Stimulated activated CD4-positive, alpha-beta T cell treated with anti-CD3 and anti-CD28 coated beads, Interleukin-1b, Interleukin-23, amount 100 ng/mL, for 1 hour (primary cell): ENCODE measurements at places on chromosomes 12 and 14.

- no peak for DNase-seq
Measured at GRCh38 chr12:96623656-96624217, 134.4 kb downstream of the CFAP54 start.

GRCh38 chr12:44847888-44848702 is 28.0 kb downstream of the NELL2 start:
- DNase-seq = peak; percentile 33

- DNase-seq = no peak
Measured at GRCh38 chr12:15525441-15525840, 203.1 kb downstream of the PTPRO start.

DNA sequence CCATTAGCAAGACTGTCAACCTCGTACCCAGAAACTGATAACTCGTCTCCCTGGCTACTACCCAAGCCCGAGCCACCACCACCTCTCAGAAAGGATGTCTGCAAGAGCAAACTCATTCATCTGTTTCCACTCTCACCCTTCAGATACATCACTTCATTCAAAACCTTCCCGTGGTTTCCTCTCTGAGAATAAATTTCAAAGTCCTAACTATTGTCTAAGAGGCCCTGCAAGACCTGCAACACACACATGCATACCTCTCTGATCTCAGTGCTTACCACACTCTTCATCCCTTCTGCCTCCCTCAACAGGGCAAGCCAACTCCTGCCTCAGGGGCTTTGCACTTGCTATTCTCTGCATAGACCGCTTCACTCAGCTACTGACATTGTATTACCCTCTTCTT is 40.6 kb downstream of the PPP1R13B start:
- no peak for DNase-seq

DNA sequence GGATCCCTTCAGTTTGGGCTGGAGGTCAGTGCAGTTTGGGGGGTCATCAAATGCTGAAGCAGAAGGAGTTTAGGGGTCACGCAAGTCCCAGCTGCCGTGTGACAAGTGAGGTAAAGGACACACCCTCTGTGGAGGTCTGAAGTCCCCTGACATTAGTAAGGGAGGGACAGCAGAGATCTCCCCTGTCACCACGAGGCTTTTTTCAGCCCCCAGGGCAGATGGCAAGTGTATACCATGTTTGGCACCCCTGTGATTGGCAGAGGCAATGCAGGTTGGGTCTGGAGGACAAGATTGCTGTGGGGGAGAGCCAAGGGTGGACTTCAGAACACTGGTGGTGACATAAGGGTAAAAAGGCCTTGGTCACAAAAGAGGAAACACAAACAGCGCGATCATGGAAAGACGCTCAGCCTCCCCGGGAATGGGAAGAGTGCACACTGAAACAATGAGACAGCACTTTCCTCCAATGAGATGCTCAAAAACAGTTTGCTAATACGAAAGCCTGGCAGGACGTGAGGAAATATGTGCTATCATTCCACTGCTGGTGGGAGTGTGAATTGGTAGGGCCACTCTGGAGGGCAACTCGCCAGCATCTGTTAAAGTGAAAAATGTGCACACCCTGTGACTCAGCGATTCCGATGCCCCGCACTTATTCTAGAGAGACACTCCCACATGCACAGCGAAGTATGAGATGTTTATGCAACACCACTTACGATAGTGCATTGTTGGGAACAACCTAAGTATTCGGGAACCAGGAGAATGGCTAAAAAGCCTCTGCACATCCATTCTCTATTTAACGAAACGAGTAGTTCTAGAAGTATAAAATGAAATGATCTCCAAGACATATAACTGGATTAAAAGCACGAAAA is 14.4 kb upstream of the CD27 start:
- DNase-seq = no peak

GRCh38 chr12:13288937-13289652 is 92.6 kb downstream of the EMP1 start:
- no peak for DNase-seq

DNA sequence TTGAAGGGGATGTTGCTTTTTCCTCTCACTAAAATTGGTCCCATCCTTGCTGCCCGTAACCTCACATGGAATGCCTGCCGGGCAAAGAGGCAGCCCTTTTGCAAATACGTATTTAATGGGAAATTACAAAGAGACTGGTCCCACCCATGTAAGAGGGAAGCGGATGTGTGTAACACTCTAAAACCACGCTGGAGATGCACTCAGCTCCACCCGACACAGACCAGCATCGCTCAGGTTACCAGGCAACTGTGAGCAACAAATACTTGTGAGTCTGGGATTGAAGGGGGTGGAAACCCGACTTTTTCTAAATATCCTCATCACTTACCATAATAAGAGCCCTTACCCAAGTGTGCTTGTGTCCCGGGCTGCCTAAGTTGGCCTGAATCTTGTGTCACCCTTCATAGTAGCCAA is 47.7 kb downstream of the ELK3 start:
- no peak for DNase-seq

GRCh38 chr12:125744201-125744600 is 679.0 kb downstream of the AACS start:
- no peak for DNase-seq

- no peak for DNase-seq
Measured at GRCh38 chr14:32939254-32940065, 781 bp downstream of the NPAS3 start.

- no peak for DNase-seq
Measured at GRCh38 chr12:110844551-110845338, 2.0 kb upstream of the CCDC63 start.

- no peak for DNase-seq
Measured at GRCh38 chr12:122094735-122095631, 16.4 kb downstream of the MLXIP start.

DNA sequence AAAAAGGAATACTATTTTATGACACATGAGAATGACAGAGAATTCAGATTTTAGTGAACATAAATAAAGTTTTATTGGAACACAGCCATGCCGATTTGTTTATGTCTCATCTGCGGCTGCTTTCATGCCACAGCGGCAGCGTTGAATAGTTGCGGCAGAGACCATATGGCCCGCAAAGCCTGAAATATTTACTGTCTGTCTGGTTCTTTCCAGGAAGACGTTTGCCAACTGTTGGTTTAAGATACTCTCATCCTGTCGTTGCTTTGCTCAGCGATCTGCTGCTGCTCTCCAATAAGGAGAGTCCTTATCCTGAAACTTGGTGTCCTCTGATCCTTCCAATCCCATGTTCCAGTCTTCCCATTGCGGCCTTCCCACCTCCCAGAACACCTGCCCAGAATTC is 89.9 kb downstream of the SLC24A4 start:
- no peak for DNase-seq

DNA sequence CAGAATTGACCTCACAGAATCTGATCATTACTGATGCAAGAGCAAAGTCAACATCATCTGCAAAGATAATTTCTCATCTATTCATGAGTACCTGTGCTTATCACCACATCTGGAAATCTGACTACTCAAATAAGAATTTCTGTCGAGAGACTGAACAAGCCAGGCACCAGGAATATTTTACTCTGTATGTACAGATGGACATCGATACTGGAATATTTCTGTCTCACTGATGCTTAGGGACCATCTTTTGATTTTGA is 105.2 kb downstream of the BICD1 start:
- DNase-seq = no peak

- DNase-seq = no peak
Measured at GRCh38 chr12:117968151-117968789, 520 bp downstream of the KSR2 start.

GRCh38 chr14:87217023-87217422 is 776.0 kb downstream of the GALC start:
- DNase-seq = no peak

DNA sequence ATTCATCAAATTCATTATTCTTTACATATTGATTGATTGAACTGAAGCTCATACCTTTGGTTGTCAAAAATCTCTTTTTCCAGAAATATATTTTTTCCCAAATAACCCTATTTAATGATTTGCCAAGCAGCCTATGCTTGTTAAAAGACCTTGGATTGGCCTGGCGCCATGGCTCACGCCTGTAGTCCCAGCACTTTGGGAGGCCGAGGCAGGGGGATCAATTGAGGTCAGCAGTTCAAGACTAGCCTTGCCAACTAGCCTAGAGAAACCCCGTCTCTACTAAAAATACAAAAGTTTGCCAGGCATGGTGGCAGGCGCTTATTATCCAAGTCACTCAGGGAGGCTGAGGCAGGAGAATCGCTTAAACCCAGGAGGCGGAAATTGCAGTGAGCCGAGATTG is 165.1 kb upstream of the MGAT4C start:
- no peak for DNase-seq

- no peak for DNase-seq
Measured at GRCh38 chr14:52329678-52330369, 15.7 kb downstream of the PTGER2 start.

GRCh38 chr14:78455896-78456435 is 285.8 kb downstream of the NRXN3 start:
- DNase-seq = no peak

DNA sequence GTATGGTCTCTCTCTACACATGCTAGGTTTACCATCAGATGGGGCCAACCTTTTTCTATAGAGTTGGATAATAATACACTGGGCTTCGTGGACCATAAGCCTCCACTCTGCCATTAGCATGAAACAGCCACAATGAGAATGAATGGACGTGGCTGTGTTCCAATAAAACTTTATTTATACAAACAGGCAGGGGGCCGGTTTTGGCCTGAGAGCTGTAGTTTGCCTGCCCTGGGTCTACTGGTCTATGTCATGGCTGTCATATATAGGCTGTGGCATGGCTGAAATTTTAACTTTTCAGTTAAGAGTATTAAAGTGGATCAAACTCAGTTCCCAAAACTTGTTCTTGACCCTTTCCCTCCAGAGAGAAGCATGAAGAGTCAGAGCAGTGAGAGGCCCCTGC is 120.3 kb upstream of the MYL2 start:
- no peak for DNase-seq

DNA sequence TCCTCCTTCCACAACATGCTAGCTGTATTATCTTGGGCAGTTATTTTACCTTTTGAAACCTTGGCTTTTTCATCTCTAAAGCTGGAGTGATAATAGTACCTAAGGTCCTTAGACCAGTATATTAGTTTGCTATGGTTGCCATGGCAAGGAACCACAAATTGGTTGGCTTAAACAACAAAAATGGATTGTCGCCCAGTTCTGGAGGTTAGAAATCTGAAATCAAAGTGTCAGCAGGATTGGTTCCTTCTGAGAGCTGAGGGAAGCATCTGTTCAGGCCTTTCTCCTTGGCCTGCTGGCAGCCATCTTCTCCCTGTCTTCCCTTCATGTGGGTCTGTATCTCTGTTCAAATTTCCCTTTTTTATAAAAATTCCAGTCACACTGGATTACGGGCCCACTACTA is 55.5 kb upstream of the SLC35F4 start:
- no peak for DNase-seq

DNA sequence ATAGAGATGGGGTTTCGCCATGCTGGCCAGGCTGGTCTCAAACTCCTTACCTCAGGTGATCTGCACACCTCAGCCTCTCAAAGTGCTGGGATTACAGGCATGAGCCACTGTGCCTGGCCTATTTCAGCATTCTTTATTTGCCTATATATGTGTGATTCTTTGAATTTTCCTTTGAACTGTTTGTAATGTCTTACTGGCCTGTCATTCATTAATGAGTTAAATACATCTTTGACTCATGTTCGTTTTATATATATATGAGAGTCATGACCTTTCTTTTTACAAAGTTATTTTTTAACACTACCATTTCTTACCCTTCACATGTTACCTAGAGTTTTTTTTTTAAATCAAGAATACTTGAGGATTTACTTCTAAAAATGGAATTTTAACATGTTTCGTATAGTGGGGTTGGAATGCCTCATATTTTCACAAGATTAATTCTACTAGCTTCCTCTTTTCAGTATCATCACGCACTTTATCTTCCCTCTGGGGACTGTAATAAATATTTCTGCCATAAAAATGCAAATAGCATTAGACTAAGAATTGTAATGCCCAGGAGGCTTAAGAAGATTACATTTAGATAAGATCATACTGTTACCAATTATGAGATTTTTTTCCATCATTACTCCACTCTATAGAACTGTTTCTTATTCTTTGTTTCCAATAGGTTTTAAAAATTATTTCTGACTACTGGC is 66.7 kb downstream of the NTN4 start:
- DNase-seq = no peak

DNA sequence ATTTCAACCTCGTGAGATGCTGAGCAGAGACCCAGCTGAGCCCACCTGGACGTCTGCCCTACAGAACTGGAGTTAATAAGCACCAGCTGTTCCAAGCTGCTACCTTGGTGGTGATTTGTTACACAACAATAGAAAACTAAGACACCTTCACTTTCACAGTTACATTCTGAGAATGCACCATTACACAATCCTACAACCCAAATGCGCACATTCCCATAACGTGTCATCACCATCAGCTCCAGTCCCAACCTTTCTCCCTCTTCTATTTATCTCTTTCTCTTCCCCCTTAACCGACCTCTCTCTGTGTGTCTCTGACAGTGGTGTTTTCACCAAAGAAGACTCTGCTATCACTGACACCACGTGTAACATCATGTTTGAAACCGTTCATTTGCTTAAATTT is 91.9 kb downstream of the TMEM132D start:
- DNase-seq = no peak

GRCh38 chr12:6080149-6081045 is 44.1 kb downstream of the VWF start:
- DNase-seq = no peak

DNA sequence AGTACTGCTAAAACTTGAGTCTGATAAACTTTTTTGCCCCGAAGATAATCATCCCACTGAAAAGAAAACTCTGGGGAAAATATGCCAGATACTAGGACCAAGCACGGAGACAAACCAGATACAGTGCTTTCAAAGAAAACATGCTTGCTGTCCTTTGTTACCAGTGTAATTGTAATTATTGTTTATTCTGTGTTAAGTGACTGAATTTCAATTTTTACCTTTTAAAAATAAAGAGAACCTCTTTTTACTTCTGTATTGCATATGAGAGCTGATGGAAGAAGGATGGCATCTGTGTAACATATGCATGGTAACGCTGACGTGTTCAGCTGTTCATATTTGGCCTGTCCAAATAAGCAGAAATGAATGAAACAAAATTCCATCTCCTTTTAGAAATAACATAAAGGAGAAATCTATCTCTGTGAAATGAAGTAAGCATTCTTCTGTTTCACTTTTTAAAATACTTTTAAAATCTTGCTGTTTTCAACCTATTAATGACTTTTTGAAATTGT is 22.5 kb downstream of the SLC35E3 start:
- DNase-seq = no peak

GRCh38 chr14:89384023-89384422 is 33.0 kb downstream of the FOXN3 start:
- no peak for DNase-seq

DNA sequence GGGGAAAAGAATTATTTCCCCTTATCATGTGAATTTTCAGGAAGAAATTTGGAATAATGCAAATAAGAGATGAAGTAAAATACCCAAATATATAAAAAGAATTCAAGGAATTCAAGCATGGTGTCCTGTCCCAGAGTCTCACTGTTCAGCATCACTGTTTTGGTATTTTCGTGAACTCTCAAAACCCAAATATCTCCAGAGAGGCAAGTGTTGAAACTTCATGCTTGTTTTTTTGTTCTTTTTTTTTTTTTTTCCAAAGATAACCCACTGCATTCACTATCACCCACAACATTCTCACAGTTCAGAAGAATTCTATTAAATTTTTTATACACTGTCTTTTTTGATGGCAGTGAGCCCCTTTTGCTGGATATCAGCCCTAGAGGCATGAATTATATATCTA is 354.9 kb downstream of the DIO2 start:
- DNase-seq = no peak

- DNase-seq = no peak
Measured at GRCh38 chr14:104554088-104554607, 25.4 kb upstream of the C14orf180 start.

- DNase-seq = no peak
Measured at GRCh38 chr12:104458694-104459367, 2.1 kb downstream of the CHST11 start.
